ENCODE measurements at places on chromosomes 2 and 18.

GRCh38 chr2:212752730-212753351 is 214.2 kb upstream of the ERBB4 start:
- no peak for DNase-seq

DNA sequence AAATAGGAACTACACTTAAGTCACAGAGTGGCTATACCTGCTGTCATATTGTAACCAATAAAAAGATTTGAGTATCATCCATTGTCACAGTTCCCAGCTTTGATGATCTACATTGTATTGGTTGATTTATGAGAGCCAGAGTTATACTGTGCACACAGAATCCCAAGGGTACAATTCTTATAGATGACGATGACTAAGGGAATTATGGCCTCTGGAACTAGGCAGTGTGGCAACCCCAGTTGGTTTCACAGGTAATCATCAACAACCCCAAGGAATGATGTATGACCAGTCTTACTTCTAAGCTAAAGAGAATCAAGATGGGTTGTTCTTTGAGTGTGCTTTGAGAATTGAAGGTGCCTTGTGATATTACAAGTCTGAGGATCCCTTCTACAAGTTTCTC is 217.3 kb downstream of the ETAA1 start:
- no peak for DNase-seq

DNA sequence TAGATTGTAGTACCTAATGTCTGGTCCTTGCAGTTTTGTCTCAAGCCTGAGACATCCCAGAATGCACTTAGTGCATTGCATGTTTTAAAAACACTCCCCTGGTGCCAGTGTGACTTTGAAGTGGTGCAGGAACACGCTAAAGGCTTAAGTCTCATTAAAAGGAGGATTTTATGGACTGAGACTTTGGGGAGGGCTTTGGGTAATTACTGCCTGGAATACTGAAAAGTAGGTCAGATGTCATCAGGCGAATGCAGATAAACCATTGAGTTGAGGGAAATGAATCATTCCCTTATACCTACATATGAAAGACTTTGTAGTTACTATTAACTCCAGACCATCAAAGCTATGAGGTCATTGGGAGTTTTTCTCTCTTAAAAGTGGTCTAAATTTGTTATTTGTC is 3.0 kb upstream of the OSBPL1A start:
- DNase-seq = no peak

DNA sequence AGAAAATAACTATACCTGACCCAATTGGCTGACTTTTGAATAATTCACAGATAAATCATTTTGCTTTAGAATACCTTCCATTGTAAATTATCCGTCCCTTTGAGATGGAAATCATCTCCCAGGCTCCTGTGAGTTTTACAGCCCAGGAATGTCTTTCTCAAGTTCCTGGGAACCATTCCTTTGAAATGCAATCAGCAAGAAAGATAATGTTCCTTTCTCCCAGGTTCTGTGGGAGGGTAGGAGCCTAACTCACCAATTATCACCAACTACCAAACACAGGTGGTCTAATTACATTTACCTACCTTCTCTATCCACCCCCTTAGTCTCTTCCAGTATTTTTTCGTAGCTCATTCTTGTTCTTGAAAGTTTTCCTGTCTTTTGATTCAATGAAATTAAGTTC is 1016.0 kb downstream of the SOCS6 start:
- DNase-seq = no peak

GRCh38 chr2:200428961-200429665 is 80.8 kb downstream of the KCTD18 start:
- no peak for DNase-seq

DNA sequence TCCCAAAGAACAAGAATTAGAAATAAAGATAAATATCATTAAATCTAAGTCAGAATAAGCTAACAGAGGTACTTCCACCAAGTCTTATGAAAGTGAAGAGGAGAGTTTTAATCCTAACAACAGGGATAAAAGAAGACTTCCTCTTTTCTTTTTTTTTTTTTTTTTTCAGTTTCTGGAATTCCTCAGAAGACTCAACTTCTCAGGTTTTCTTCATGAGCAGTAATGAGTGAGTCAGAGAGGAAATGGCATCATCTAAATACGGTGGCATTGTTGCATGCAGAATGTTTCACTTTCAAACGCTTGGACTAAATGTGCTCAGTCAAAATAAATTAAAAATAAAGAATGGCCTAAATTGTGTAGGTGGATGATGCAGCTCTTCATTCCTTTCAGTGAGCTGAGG is 45.6 kb upstream of the ARHGAP15 start:
- peak; percentile 43 for DNase-seq

DNA sequence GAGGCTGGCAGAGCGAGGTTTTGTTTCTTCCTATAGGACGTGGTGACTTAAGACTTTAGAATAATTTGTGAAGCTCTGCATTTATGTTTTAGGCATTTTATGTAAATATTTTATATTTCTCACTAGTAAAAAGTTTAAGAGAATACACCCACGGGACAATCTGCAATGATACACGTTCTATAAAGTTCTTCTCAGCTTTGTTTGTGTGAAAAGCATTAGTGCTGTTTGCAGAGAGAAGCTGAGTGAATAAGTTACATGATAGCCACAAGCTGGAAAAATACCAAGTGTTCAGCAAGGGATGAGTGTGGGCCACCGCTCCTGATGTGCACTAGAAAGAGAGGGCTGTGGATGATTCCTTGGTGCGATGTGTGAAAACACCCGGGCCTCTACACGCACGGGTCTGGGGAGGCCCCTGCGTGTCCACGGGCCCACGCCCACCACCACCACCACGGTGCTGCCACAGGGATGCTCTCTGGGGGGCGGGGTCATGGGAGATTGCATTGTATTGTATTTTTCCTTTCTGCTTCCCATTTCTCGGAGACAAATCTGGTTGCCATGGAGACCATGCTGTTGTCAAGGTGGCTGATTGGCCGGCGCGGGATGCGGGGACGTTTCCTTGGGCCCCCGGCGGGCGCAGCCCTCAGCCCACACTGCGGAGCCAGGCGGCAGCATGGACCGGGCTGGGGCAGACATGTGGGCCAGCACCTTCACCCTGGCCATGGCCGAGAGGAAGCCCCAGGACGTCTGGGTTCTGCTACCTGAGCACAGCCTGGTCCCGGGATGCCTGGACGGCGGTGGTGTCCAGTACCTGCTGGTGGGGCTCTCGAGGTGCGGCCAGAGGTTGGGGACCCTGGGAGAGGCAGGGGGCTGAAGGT is at the start of gene RTP5:
TSS of gene RTP5 (plus strand) at position 643 of the 875 bp plus-strand sequence. CDS start at position 671, 28 bp downstream.
- DNase-seq = no peak

- no peak for DNase-seq
Measured at GRCh38 chr2:11968521-11968920, 222.1 kb downstream of the LPIN1 start.

DNA sequence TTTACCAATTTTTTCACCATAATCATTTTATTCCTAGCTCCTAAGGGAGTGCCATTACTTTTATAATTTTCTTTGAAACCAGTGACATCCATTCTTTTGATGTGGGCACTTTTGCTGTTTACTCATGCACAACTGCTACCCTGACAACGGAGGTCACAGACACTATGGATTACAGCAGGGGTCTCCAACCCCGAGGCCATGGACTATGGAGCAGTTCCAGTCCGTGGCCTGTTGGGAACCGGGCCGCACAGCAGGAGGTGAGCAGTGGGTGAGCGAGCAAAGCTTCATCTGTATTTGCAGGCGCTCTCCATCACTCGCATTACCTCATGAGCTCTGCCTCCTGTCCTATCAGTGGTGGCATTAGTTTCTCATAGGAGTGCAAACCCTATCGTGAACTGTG is 34.6 kb downstream of the PRPF40A start:
- DNase-seq = no peak

- DNase-seq = no peak
Measured at GRCh38 chr18:58015065-58015780, 28.8 kb upstream of the NEDD4L start.

DNA sequence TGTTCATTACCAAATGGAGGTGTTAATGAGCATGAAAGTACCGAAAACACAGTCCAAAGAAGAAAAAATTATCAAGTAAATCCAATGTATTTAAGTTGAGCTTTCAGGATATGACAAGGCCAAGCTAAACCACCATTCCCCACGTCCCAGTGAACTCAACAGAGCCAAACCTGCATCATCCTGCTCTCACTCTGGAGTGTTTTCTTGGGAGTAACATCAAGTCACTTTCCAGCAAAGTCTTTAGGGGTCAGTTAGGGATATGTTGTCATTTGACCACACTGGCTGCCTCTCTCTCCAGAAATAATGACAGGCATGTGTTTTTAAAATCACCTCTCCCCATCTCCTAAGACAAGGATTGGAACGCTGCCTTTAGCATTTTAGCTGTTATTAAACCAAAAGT is 140.5 kb downstream of the SRBD1 start:
- DNase-seq = no peak

GRCh38 chr2:223019390-223019930 is 32.5 kb upstream of the KCNE4 start:
- no peak for DNase-seq

DNA sequence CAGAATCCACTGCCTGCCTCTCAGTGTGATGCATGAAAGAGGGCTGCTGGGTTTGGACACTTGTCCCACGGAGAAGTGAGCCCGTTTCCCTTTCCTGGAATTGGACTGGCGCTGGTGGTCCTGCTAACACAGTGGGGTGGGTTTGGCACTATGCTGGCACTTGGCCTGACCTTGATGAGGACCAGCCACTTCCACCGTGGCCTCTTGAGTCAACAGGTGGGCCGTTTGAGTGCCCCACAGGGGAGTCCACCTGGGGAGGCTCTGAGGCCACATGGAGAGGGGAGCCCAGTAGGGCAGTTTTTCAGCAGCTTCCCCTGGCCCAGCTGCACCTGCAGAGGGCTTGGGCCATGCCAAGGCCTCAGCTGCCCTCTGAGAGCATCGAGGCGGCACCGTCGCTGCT is 56.5 kb downstream of the MBP start:
- DNase-seq = no peak

- DNase-seq = no peak
Measured at GRCh38 chr2:55916473-55917049, 7.0 kb downstream of the EFEMP1 start.

GRCh38 chr2:178589335-178589734 is 109.1 kb downstream of the PLEKHA3 start:
- no peak for DNase-seq

DNA sequence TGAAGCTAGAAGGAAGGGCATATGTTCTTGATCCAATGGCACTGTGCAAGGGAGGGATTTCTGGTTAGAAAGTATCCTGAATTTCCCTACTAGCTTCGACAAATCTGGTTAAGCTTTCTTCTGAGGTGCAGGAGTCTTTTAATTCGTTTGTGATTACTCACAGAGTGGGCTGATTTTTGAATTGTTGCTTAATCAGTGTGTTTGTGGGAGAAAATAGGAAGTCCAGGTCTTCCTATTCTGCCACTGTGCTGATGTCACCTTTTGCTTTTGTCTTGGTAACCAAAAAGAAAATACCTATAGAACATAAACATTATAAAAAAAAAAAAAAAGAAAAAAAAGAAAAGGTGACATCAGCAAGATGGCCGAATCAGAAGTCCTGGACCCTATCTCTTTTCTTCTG is 1008.6 kb downstream of the TSN start:
- no peak for DNase-seq

GRCh38 chr18:60372596-60372995 is at the start of gene MC4R:
TSS of gene MC4R (minus strand) at chr18:60372775. CDS start at chr18:60372349, 426 bp downstream.
- no peak for DNase-seq

DNA sequence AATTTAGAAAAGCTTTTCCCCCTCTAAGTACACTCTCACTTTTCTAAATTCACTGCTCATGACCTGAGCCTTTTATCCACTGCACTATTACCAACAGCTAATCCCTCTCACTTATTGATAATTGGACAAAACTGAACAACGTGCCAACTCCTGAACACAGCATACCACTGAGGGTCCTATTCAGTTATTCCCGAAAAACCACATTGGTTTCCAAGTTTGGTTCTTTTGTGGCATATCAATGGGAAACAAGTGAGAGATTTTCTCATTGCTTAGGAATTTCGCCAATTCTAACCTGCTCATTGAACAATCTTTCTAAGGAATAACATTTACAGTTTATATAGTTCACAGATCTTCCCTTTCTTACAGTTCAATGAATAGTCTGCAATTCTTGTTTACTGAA is 977.4 kb downstream of the TMEM182 start:
- DNase-seq = no peak

- no peak for DNase-seq
Measured at GRCh38 chr2:147255812-147256211, 589.0 kb upstream of the ACVR2A start.

- DNase-seq = no peak
Measured at GRCh38 chr18:12880541-12880910, 3.5 kb downstream of the PTPN2 start.

- peak; percentile 41 for DNase-seq
Measured at GRCh38 chr2:213232649-213233437, 51.4 kb upstream of the SPAG16 start.

DNA sequence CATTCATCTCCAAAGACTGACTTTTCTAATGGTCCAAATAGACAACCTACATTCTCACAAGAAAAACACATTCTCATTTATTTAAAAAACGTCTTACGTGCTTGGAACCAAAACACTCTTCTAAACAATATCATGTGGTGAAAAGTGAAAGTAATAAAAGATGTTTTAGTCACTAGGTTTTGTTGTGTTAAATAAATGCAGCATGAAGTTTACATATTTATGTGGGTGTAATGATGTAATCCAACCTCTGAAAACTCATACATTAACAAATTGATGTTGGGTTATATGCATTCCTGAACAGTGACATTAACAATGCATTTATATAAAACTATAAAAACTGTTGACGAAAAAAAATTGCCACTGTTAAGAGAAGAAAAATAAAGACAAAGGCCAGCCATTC is 55.1 kb upstream of the ACVR2A start:
- DNase-seq = no peak

DNA sequence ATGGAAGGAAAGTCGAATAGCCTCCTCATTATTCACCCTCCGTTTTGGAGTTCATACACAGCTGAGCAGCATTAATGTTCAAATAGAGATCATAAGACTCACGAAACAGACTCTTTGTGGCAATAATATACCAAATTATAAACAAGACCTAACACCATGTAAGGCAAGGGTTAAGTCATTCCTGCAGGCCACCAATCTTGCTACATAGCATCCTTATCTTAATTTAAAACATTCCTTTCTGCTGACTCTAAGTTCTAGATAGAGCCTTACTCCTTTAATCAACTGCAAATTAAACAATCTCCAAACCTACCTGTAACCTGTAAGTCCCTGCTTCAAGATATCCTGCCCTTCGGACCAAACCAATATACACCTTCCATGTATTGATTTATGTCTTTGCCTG is 178.0 kb downstream of the PDE11A start:
- no peak for DNase-seq

DNA sequence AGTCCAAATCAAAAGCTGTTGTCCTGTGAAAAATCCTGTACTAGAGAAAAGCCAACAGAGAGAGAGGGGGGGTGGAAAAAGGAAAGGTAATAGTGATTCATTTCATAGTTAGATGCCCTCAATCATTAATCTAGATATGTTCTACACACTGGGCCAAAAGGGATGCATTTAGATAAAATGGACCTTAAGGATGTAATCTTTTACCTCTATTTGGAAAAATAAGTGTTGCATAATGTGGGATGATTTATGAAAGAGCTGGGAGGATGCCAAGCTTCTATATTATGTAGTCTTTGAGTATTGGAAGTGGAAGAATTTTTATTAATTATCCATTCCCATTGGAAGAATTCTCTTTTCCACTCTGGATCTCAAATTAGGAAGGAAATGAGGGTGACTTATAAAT is 480.5 kb upstream of the ZEB2 start:
- no peak for DNase-seq
